H1 (cell line): ENCODE measurements at places on chromosomes 7 and 10.

- DNase-seq, result no peak
Measured at GRCh38 chr7:19224951-19225350, 79.7 kb upstream of the FERD3L start.

DNA sequence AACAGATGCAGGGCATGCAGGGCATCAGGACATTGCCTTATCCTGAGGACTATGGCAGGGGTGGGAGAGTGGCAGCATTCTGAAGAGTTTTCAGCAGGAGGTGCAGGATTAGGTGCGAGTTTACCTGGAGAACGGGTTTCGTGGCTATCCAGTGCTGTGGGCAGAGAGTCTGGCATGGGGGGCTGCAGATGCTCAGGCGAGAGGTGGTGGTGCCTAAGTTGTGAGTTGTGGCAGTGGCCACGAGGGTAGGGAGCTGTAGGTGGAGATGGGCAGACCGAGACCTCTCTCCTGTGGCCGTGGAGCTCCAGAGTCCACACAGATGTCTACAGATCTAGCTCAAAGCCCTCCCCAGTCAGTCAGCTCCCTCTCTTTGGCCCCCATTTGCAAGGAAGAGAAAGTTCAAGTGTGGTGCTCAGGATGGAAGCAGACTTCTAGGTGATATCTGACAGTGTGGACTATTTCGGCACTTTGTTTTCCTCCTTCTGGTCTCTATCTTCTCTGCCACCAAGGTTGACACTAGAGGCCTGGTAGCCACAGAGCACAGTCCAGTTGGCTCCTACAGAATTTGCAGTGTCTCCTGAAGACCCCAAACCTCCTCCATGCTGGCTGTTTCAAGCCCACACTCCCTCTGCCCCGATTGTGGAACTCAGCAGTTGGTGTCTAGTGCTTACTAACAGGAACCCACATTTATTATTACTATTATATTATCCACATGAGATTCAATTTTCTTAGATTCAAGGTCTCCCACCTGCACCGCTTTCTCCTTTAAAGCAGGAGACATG, 955.7 kb upstream of the ZNF722 start:
- no peak for DNase-seq

DNA sequence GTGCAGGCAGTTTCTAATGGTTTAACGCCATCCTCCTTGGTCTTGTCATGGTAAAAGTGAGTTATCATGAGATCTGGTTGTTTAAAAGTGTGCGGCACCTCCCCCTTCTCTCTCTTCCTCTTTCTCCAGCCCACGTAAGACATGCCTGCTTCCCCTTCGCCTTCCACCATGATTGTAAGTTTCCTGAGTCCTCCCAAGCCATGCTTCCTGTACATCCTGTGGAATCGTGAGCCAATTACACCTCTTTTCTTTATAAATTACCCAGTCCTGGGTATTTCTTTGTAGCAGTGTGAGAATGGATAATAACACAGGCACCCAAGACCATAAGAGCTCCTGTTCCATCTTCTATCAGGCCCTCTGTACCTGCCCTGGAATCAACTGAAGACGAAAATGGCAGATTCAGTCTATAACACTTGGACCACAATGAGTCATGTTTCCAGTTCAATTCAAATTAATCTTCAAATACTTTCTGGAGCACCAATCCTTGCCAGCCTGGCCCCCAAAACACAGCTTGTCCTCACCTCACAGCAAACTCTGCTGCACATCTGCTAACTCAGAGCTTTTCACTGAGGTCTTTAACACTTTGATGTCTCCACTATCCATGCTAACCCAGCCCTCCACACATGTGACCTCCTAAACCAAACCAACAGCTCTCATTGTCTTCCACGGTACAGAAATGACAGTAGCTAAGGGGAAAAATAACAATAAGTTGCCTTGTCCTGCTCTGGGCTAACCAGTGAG, 73.2 kb downstream of the SFMBT2 start:
- no peak for DNase-seq

GRCh38 chr7:154844955-154845354, 158.0 kb downstream of the PAXIP1 start:
- DNase-seq, result no peak

DNA sequence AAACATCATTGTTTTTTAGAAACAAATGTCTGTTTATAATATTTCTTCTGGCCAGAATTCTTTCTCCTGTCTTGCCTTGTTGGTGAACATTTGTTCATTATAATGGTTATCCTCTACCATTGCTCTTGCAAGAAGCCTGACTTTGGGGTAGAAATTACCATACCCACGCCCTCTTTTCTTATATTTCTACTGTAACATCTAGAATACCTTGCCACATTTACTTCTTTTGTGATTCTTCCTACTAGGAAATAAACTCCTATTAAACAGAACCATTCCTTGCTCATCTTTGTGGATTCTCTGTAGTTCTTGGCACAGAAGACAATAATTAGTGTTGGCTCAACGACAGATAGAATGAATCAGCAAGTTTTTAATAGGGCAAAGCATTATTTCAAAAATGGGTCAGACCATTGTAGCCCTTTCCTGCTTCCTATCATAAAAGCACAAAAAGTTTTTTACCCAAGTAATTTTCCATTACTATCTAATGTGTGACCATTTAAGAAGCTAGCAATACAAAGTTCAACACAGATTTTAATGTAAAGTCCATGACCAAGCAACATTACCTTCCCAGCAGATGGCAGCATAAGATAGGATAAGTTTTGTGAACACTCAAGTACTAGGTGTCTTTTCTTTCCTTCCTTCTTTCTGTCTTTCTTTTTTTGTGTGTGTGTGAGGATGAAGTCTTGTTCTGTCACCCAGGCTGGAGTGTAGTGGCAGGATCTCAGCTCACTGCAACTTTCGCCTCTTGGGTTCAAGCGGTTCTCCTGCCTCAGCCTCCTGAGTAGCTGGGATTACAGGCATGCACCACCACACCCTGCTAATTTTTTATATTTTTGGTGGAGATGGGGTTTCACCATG, 270.4 kb downstream of the HGF start:
- DNase-seq, result no peak

DNA sequence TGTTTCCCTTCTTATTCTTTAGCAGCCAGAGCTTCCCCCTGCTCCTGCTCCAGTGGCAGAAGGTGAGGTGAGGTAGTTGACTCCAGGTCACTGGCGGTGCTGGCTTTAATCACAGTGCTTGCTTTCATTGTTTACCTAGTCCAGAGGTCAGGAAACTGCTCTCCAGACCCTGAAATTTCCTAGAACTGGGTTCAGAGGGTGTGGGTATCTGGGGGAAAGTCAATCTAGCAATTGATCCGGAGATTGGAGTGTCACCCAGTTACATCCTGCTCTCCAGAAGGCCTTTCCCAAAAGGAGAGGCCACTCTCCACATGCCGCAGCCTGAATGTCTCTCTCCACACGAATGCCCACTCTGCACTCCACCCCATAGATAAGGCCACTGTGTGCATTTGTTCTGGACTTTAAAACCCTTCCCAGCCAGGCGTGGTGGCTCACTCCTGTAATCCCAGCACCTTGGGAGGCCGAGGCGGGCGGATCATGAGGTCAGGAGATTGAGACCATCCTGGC, 2.1 kb upstream of the MBL2 start:
- DNase-seq, result no peak

DNA sequence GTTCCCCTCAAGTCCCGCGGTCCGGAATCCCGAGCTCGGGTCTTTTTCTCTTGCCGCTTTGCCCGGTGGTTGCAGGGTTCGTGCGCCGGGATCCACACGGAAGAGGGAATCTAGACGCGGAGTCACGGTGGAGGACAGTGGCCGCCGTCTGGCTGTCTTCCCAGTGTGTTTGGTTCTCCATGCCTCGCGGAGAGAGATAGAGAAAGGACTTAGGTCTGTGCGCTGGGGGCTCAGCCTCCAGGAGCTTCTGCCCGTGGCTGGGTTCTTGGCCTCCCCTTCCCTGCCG, 1.6 kb downstream of the FFAR4 start:
- DNase-seq, result peak; percentile 53

DNA sequence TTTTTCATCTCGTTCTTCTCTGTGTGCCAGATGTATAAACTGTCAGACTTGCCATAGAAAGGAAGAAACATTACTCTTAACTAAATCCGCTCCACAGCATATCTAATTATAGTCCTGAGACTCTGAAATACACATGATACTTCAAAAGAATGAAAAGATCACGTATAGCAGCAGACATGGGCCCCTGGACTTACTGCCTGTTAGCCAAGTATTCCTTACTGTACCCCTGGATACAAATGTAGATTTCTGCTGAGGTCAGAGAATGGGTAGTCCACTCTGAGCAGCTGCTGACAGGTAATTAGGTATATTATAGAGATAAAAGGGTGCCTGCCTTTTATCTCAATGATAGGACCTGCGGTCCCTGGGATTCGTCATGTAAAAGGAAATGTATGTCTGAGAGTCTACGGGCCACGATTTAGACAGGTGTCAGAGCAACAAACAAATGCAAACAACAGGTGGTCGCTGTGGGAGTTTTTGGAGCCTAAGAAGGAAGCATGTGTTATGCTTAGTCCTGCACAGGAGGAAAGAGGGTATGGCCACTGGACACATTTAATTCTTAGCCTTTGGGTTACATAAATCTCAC, 69.4 kb downstream of the VOPP1 start:
- DNase-seq, result no peak

GRCh38 chr7:107857541-107857912, 33.5 kb upstream of the DLD start:
- DNase-seq, result no peak

DNA sequence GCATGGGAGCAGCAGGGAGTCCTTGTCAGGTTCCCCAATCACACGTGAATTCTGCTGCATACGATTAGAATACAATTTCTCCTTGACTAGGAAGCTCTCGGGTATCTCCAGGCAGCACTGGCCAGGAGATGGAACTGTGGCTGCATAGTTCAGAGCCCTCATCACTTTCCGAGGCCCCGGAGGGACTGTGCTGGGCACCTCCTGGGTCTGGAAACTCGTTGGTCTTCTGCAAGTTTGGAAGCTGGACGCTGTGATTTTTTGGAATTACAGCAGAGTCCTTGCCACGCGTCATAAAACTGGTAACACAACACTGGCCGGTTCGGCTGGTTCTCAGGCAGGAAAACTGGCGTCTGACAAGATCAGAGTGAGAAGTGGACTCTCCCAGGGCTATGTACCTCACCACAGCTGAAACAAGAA, 216.1 kb downstream of the CCDC3 start:
- no peak for DNase-seq

DNA sequence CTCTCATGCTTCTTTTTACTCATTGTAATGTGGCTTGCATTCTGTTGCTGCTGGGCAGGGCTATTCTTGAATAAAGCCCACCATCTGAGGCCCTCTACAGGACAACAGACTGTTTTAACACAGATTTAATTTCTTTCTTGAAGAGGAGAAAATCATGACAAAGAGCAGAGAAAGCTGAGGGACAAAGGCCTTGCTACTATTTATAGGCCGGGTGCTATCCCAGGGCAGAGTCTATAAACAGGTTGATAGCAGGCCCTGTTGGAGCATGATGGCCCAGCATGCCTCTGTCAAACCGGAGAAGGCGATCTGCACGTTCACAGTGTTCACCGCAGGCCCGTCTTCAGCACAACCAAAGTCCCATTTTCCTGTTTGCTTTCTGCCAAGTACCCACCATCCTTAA, 3.0 kb downstream of the VIPR2 start:
- no peak for DNase-seq

GRCh38 chr10:30151581-30152389, 92.4 kb upstream of the JCAD start:
- peak; percentile 48 for DNase-seq

GRCh38 chr7:98286093-98286539, 4.6 kb downstream of the BRI3 start:
- no peak for DNase-seq
